ENCODE measurements at places on chromosomes 7 and 10.

DNA sequence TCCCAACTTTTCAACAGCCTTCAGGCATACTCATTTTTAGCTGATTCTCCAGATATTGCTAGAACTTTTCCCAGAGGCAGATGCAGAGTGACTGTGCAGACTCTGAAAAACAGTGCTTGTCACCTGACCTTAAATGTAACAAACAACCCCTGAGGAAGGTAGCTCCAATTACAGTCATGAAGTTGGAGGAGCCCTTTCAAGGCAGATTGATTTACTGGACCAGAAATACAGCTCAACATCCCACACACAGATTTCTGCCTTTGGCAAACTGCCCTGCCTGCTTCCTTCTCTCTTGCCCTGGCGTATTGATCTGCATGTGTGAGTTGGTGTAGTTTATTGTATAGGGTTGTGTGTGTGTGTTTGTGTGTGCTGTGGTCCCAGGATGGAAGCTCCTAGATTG lies 38.5 kb downstream of the PYROXD2 start:
- DNase-seq: peak; percentile 16

DNA sequence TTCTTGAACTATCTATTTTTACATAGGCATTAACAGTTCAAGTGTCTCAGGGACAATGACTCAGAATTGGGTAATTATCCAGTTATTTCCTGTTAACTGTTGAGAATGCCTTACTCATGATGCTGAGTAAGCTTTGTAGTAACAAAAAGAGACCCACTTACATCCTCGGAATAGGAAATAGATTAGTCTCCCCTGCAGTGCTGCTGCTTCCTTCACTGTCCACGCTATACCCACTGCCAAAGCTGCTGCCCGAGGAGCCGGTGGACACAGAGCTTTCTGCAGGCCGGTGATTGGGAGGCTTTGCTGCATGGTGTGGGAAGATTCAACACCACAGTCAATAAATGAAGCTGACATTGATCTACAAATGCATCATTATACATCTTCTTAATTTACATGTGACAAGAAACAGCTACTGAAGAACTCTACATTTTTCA lies 357.1 kb downstream of the PCLO start:
- peak; percentile 24 for DNase-seq

DNA sequence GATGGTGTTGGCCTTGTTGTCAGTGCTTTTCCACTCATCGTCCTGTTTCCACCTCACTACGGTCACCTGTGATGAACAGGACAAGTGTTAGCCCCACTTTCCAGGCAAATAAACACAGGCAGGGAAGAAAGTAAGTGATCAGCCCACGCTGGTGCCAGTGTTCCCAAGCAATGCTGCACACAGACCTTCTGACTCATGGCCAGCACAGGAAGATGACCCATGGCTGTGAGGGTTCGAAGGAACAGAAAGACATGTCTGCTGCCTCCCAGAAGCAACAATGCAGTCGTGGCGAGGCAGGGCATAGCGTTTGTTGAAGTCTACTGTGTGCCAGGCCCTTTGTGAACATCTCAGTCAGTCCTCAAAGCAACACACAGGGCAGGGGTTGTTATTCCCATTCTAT lies 35.7 kb downstream of the SLC29A3 start:
- no peak for DNase-seq

DNA sequence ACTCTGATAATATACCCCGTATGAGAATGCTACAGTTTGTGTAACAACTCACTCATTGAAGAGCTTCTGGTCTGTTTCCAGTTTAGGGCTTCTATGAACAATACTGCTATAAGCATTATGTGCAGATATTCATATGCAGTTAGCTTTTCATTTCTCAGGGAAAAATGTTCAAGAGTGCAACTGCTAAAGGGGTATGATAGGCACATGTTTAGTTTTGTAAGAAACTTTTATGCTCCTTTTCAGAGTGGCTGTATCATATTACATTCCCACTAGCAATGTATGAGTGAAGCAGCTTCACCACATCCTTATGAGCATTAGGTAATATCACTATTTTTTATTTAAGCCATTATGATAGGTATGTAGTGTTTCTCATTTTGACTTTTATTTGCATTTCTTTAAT lies 182.6 kb upstream of the CXCL12 start:
- no peak for DNase-seq

- no peak for DNase-seq
Observed at GRCh38 chr7:36315309-36315944, 74.2 kb upstream of the ANLN start.
